ENCODE measurements at places on chromosomes 13 and 19.
A peak's percentile ranks its signal among the peaks of the same experiment; 100 is the strongest.

- DNase-seq = no peak
Observed at GRCh38 chr19:45428384-45429231, 4.9 kb upstream of the ERCC1 start.

DNA sequence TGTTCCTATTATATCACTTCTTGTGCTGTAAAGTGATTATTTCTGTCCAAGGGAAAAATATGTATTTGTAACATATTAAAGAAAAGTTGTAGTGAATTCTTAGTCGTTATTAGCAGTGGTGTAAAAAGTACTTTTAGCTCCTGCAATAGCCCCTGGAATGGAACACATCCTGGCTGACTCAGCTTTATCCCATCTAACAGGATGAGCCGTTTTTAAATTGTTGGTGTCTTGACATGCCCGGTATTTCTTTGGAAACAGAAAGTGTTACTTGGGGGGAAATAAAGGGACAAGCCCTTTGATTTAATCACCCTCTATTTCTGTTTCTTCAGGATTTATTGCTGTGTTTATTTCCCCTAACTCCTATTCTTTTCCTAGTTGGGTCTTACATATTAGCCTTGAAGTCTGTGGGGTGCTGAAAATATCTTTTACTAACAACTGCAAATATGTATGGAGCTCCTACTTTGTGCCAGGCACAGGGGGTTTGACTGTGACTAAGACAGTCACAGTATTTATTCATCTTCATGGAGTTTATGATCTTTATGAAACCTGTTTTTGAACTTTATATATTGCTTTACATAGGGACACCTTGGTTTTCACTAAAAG is 17.9 kb downstream of the COG3 start:
- no peak for DNase-seq

- DNase-seq = no peak
Observed at GRCh38 chr19:33770107-33770506, 26.6 kb upstream of the KCTD15 start.

DNA sequence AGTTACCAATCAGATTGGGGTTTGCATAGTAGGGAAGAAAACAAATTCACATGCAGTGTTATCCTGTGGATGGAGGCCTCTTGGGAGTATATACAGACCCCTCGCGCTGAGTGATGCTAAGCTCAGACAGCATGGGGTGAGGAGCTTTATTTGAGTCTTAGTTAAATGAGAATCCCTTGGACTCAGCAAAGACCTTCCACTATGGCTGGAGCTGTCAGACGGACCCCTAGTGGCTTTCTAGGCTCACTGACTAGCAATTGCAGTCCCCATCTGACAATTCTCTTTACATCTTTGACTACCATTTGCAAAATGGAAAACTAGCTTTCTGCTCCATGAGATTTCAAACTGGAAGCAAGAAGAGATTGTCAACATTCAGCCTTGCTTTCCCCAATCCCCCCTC is 90.4 kb downstream of the STOML3 start:
- no peak for DNase-seq

- no peak for DNase-seq
Observed at GRCh38 chr19:30689474-30689873, 317.3 kb downstream of the ZNF536 start.

DNA sequence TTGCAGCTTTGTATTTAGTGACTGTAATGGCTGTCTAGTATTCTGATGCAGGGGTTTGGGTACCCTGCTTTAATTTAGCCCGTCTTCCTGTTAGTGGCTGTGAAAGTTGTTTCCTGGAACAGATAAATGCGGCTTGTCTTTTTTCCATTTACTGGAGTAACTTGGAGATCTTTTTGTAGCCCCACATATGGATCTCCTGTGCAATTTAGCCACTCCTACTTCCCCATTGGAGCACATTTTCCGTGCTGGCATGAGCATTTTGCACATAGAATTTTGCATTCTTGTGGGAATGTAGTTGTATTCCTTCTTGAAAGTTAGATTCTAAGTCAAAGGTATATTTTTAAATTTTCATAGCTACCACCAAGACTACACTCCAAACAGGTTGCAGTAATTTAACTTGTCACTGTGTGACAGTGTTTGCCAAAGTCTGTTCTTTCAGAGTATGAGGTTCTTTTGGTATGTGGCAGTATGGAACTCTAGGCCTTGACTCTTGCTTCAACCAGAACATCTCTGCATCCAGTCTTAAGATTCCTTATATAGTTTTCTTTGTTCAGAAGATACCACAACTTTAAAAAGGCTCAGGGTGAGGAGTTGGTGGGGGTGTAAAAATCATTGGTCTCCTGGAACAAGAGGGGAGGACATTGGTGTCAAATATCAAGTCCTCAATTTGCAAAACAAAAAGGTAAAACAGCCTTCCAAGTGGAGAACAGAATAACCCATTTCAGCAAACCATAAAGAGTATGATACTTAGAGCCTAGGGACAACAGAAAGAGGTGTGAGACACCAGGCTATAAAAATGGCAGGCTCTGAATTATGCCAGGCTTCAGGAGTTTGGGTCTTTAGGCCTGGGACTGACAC is 21.1 kb upstream of the CCDC97 start:
- no peak for DNase-seq

GRCh38 chr13:39892721-39893685 is 237.5 kb downstream of the COG6 start:
- DNase-seq = no peak

GRCh38 chr13:80340651-80341100 is 250 bp downstream of the SPRY2 start:
- no peak for DNase-seq

DNA sequence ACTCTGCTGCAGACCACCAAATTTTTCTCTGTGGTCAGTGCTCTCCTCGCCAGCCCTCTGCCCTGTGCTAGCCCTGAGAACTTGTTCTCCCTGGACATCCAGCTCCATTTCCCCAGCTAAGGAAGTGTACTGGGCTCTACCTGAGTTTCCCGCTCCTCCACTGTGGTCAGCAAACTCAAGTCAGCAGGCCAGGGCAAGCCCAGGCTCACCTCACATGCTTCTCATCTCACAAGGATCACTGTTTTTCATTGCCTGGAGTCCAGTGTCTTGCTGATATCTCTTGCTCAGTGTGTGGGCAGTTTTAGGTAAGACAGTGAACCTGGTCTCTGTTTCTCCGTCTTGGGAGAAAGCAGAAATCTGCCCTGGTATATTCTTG is 201.4 kb downstream of the FOXO1 start:
- no peak for DNase-seq

DNA sequence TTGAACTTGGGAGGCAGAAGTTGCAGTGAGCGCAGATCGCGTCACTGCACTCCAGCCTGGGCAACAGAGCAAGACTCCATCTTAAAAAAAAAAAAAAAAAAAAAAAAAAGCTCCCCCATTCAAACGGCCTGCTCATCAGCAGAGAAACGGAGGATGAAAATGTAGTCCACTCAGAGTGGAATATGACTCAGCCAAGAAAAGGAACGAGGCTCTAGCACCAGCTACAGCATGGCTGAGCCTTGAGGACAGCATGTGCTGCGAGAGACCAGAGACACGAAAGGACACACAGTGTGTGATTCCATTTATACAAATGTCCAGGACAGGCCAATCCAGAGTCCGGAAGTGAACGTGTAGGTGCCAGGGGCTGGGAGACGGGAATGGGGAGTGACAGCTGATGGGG is 18.1 kb upstream of the MIER2 start:
- DNase-seq = no peak

- DNase-seq = no peak
Observed at GRCh38 chr19:2207991-2208860, 27.9 kb downstream of the PLEKHJ1 start.

DNA sequence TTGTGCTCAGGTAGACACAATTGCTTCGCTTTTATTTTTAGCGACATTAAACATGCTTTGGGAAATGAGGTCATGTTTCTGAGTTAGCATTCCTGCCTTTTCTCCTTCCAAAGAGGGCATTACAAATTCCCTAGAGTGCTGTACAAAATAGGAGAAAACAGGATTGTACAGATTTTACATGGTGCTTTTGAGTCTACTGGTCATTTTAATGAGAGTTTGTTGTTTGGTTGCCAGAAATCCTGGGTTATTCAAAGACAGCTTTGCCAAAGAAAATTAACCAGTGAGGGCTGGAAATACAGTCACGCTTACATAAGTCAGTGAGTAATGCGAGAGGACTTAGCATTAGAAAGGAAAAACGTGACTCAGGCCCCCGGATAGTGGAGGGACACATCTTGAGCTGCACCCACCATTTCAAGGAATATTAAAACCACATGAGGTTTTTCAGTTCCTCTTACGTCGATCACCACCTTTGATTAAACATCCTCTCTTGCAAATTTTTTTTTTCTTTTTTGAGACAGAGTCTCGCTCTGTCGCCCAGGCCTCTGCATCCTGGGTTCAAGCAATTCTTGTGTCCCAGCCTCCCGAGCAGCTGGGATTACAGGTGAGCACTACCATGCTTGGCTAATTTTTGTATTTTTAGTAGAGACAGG is 55.4 kb downstream of the SACS start:
- DNase-seq = peak; percentile 41

DNA sequence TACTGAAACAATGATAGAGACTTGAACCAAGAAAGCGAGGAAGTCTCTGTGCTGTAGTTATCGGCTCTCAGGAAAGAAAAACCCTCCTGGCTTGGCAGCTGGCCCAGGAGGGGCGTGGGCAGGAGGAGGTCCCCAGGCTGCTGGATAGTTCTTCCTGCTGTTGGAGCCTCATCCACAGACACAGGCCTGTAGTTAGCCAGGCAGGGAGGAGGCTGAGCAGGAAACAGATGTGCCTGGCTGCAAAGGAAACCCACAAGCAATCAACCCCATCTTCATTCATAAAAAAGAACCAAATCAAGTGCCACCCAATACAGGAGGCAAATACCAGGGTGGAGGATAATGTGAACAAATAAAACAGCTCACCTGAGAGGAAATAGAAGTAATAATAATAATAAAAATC is 86.2 kb downstream of the IRS2 start:
- no peak for DNase-seq

- DNase-seq = no peak
Observed at GRCh38 chr13:40662866-40663265, 3.6 kb downstream of the FOXO1 start.

GRCh38 chr19:310141-310651 is 19.0 kb upstream of the PLPP2 start:
- no peak for DNase-seq

- no peak for DNase-seq
Observed at GRCh38 chr13:76992548-76993001, 694 bp downstream of the CLN5 start.

DNA sequence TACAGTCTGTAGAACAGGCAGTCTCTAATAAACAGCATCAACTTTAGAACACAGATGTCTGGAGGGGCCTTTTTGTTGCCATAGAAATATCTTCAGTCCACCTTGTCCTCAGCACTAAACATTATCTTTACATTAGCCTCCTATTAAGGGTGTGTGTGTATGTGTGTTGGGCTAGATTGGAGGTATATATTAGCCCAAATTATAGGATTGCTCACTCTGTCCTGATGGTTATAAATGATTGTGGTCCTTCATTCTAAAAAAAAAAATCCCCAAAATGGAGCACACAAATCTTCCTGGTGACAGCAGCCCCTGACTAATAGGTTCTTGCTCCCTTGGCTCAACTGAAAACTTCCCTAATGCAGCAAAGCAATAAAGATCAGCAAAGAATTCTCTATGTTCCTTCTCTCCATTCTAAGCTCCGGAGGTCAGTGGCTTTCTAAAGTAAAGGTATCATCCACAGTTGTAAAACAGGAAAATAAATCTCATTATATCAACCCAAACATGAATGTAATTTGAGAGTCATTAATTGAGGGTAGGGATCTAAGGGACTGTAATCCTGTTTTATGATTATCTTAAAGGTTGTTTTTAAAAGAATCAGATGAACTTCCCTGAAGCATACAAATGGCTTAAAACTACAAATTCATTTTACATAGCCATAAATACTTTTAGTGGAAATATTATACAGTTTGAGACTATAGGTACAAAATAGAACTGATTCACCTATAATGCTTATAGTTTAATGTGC is 232.7 kb downstream of the KLF12 start:
- DNase-seq = no peak

- no peak for DNase-seq
Observed at GRCh38 chr19:29712744-29713516, 2.1 kb downstream of the C19orf12 start.

GRCh38 chr13:93948162-93948922 is 531.1 kb downstream of the DCT start:
- DNase-seq = no peak
